ENCODE measurements at places on chromosomes 3 and 15. TPM values are rescaled to one million over a fixed set of nuclear protein-coding genes. Genes with fewer than 3 reads are reported as not detected.

- DNase-seq = no peak
Observed at GRCh38 chr15:66164788-66165187, 88.8 kb downstream of the MEGF11 start.

DNA sequence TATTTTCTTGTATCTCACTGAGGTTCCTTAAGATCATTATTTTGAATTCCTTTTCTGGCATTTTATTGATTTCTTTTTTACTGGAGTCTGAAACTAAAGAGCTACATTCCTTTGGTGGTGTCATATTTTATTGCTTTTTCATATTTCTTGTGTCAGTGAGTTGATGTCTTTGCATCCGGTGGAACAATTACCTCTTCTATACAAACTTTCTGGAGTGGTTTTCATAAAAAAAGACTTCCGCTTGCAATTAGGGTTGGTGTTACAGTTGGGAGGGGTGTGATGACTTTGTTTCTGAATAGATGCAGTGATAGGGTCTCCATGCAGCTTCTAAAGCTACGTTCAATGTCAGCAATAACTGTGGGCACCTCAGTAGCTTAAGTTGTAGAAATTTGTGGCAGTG is 181.7 kb downstream of the LPP start:
- no peaks in the 10 kb centered on the region for H3K27me3 ChIP-seq
- no peaks in the 10 kb centered on the region for H3K36me3 ChIP-seq
- H3K4me1 ChIP-seq = peaks cover 6% of the 10 kb centered on the region
- no peak for DNase-seq
- no peak overlapping the region for H3K4me3 ChIP-seq

- no peak overlapping the region for H3K27ac ChIP-seq
- no peak overlapping the region for H3K4me3 ChIP-seq
- peaks cover 21% of the 10 kb centered on the region for H3K4me1 ChIP-seq
Observed at GRCh38 chr3:11140713-11141104, 13.6 kb upstream of the HRH1 start.

DNA sequence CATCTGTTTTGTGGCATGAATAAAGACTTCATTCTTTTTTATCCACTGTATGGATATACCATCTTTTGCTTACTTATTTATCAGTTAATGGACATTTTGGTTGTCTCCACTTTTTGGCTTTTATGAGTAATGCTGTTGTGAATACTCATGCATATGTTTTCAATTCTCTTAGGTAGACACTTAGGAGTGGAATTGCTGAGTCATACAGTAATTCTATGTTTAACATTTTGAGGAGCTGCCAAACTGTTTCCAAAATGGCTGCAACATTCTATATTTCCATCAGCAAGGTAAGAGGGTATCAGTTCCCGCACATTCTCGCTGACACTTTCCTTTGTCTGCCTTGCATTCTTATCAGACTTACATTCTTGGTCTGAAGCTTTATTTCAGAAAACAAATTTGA is 191.1 kb downstream of the WNT5A start:
- DNase-seq = no peak
- no peaks in the 10 kb centered on the region for H3K36me3 ChIP-seq

DNA sequence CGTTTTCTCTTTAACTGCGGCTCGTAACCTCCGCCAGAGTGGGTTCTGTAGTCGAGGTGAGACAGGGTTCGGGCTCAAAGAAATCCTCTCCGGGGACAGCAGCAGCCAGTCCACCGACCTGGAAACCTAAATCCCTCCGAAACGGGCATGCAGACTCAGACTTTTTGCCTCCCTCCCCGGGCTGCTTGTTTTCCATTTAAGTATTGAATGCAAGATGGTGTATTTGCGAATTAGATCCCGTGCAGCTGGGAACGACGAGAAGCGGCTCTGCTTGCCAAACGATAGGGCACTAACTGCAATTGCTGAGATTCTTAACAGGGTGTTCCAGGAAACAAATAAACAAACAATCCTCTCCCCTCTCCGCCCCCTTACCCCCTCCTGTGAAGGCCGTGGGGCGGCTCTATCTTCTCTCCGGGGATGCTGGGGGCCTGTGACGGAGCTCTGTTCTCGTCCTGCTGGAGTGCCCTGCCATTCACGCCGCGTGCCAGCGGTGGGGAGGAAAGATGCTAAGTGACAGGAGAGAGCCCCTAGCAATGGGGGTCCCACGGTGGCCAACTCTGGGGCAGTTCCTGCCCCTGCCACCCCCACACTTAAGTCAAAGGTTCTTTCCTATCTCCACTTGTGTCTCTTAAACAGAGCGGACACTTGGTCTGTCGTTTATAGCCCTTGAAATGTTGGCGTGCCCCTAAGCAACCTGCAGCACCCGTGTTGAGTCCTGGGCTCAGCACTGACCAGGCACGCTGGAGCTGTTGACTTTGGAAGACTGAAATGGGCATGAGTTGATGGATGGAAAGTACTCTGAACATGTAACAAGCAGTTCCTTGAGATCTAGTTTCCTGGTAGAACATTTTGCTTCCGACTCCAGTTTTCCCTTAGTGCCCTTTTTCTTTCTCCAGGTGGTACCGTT is 1.3 kb upstream of the ETV5 start:
- H3K4me3 ChIP-seq = peak overlapping the region; percentile 74
- no peaks in the 10 kb centered on the region for H3K27me3 ChIP-seq
- no peaks in the 10 kb centered on the region for H3K36me3 ChIP-seq
- peaks cover 20% of the 10 kb centered on the region for H3K4me1 ChIP-seq
- no peak for DNase-seq

- no peaks in the 10 kb centered on the region for H3K36me3 ChIP-seq
- no peak for DNase-seq
- H3K4me1 ChIP-seq = no peaks in the 10 kb centered on the region
- no peak overlapping the region for H3K27ac ChIP-seq
Observed at GRCh38 chr3:181578743-181579142, 133.0 kb upstream of the SOX2 start.

GRCh38 chr15:94258246-94258645 is 26.9 kb downstream of the MCTP2 start:
- no peak overlapping the region for H3K4me3 ChIP-seq
- H3K36me3 ChIP-seq = no peaks in the 10 kb centered on the region
- no peaks in the 10 kb centered on the region for H3K4me1 ChIP-seq

GRCh38 chr3:176587089-176587488 is 610.2 kb downstream of the TBL1XR1 start:
- H3K4me3 ChIP-seq = no peak overlapping the region
- no peaks in the 10 kb centered on the region for H3K36me3 ChIP-seq
- no peak overlapping the region for H3K27ac ChIP-seq
- no peaks in the 10 kb centered on the region for H3K27me3 ChIP-seq
- DNase-seq = no peak
- no peaks in the 10 kb centered on the region for H3K4me1 ChIP-seq

DNA sequence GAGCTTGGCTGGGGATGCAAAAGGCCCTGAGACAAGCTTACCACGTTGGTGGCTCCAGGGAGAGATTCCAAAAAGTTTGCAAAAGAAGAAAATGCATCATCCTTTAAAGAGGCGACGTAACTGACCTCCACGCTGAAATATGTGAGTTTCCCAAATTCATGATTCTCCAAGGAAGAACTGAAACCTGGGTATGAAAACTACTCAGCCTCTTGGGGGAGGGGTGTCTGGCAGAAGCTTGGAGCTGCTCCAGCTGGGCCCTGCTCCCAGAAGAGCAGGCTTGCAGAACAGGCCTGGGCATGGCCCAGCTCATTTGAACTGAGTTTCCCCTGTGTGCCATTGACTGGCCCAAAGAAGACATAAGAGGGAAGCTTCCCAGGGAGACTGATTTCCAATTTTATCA is 20.5 kb downstream of the CPN2 start:
- DNase-seq = no peak
- H3K27me3 ChIP-seq = no peaks in the 10 kb centered on the region
- H3K27ac ChIP-seq = no peak overlapping the region
- H3K4me3 ChIP-seq = no peak overlapping the region
- no peaks in the 10 kb centered on the region for H3K36me3 ChIP-seq

GRCh38 chr3:171986176-171986575 is 53.2 kb upstream of the FNDC3B start:
- no peak for DNase-seq
- H3K36me3 ChIP-seq = no peaks in the 10 kb centered on the region

GRCh38 chr3:136984837-136985236 is 27.1 kb downstream of the IL20RB start:
- H3K4me3 ChIP-seq = no peak overlapping the region
- H3K27me3 ChIP-seq = no peaks in the 10 kb centered on the region
- DNase-seq = no peak
- no peak overlapping the region for H3K27ac ChIP-seq
- no peaks in the 10 kb centered on the region for H3K4me1 ChIP-seq

GRCh38 chr3:56704706-56705105 is 21.6 kb upstream of the TASOR start:
- H3K27me3 ChIP-seq = no peaks in the 10 kb centered on the region
- no peak overlapping the region for H3K4me3 ChIP-seq
- H3K36me3 ChIP-seq = no peaks in the 10 kb centered on the region

DNA sequence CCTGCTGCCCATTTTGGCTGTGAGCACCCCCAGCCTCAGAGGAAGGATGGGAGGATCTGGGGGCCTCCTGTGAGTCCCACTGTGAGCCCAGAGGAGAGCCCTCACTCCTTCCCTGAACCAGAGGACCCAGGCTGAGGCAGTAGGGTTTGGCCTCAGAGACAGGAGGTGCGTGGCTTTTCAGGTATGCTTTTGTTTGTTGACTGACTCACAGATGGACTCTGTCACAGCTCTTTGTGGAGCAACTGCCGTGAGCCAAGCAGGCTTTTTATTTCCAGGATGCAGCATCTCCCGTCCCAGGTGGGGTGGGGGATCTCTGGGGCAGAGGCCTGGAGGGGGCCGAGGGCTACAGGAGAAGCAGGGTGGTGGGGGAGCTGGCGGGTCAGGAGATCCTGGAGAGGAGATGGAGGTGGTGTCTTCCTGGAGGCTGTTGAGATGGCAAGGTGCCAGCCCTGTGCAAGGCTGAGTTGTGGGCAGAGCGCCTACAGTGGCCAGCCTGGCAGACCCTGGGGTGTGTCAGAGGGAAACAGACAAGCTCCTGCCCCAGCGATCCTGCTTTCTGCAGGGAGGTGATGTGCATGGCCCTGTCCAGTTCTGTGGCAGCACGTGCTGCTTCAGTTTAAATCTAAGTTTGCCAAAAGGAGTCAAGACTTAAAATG is 24.0 kb downstream of the PLXNA1 start:
- no peak for DNase-seq
- no peak overlapping the region for H3K4me3 ChIP-seq
- H3K27ac ChIP-seq = no peak overlapping the region
- H3K27me3 ChIP-seq = no peaks in the 10 kb centered on the region

GRCh38 chr3:105904251-105904650 is 35.4 kb upstream of the CBLB start:
- H3K27me3 ChIP-seq = no peaks in the 10 kb centered on the region
- H3K27ac ChIP-seq = peak overlapping the region; percentile 91
- H3K4me1 ChIP-seq = peaks cover 11% of the 10 kb centered on the region
- no peak for DNase-seq

DNA sequence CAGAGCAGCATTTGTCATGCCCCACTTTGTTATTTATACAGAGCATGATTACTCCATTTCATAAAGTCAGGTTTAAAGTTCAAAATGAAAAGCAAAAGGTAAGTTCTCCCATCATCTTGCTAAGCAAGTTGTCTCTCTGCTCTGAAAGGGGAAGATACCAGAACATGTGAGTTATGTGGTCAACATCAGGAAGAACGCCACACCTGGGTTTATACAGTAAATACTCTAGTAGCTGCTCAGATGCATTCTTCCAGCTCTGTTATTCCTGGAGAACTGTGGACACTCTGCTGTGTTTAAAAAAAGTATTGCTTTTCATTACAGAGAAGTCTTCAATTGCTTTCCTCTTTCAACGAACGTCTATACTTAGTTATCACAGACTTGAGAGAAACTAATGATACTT is 145.7 kb downstream of the PLCL2 start:
- no peaks in the 10 kb centered on the region for H3K27me3 ChIP-seq
- H3K4me3 ChIP-seq = no peak overlapping the region

DNA sequence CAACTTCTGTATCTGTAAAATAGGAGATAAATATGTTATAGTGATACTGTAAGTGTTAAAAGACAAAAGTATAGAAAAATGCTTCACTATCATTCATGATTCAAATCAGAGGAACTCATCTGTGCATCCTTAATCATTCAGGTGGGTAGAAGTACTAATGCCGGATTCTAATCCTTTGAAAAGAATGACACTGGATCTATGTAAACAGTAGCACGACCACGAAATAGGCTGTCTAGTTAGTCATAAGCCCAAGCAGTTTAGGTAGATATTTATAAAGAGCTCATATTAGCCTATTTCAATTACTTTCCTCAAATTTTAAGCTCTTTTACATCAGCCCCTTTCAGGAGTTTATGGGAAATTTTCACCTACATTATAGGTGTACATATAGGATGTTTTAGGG is 437.9 kb downstream of the SOX2 start:
- H3K4me3 ChIP-seq = no peak overlapping the region
- DNase-seq = no peak
- H3K27me3 ChIP-seq = no peaks in the 10 kb centered on the region
- no peaks in the 10 kb centered on the region for H3K36me3 ChIP-seq
- no peak overlapping the region for H3K27ac ChIP-seq
- no peaks in the 10 kb centered on the region for H3K4me1 ChIP-seq

DNA sequence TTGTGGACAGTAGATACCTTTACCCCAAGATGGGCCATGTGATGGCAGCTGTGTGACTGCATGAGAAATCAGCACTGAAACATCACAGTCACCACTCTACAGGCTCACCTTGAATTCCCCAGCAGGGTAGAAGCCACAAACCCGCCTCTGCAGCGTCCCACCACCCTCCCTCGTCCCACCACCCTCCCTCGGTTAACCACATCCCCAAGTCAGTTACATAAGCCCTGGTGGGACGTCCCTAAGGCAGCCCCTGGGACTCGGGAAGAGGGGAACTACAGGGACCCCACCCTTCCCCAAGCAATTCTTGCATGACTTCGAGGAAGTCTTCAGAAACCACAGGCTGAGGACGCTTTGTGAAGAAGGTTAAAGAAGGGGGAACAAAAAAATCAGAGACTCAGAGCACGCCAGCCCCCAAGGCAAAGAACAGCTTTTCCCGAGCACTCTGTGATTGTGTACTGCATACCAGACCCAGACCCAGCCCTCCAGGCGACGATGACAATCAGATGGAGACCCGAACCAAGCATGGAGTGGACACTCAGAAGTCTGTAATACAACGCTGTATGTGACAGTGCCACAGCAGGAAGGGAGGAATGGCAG is 60.5 kb downstream of the SH3BP5 start:
- H3K4me3 ChIP-seq = no peak overlapping the region
- H3K36me3 ChIP-seq = no peaks in the 10 kb centered on the region
- no peak for DNase-seq
- H3K4me1 ChIP-seq = no peaks in the 10 kb centered on the region

- no peak overlapping the region for H3K4me3 ChIP-seq
- H3K27ac ChIP-seq = no peak overlapping the region
- no peaks in the 10 kb centered on the region for H3K36me3 ChIP-seq
- H3K4me1 ChIP-seq = no peaks in the 10 kb centered on the region
Observed at GRCh38 chr15:70523192-70523591, 240.2 kb downstream of the UACA start.

- peak overlapping the region; percentile 2 for H3K4me3 ChIP-seq
- H3K27me3 ChIP-seq = no peaks in the 10 kb centered on the region
- H3K27ac ChIP-seq = no peak overlapping the region
- no peak for DNase-seq
- H3K4me1 ChIP-seq = no peaks in the 10 kb centered on the region
Observed at GRCh38 chr3:52518723-52519444, 14.8 kb downstream of the NT5DC2 start.

- no peak overlapping the region for H3K27ac ChIP-seq
- no peak overlapping the region for H3K4me3 ChIP-seq
- no peak for DNase-seq
Observed at GRCh38 chr3:124526601-124527000, 203.7 kb upstream of the UMPS start.

The CKMT1A gene
- total RNA-seq = not detected

The MITF gene
- 27.4 TPM for total RNA-seq

The C2CD4B gene
- total RNA-seq = 100 TPM

The ZNF639 gene
- 21.4 TPM for total RNA-seq

The GASK1A gene
- 25.8 TPM for total RNA-seq

The CPNE9 gene
- not detected for total RNA-seq

The ATP13A5 gene
- total RNA-seq = not detected

The CLDN18 gene
- 0.11 TPM for total RNA-seq

The GPR15 gene
- total RNA-seq = not detected

Data from ascending aorta (tissue), 2 donors.